ENCODE measurements at places on chromosomes 5 and 9. TPM values are rescaled to one million over a fixed set of nuclear protein-coding genes. Genes with fewer than 3 reads are reported as not detected.

Gene SPEF2
- total RNA-seq = 1.8 TPM

Gene F2RL1
- 12.6 TPM for total RNA-seq

Gene ARHGEF39
- 1.5 TPM for total RNA-seq

Gene CCL27
- total RNA-seq = not detected

Gene KCNN2
- not detected for total RNA-seq

Gene DAPK1
- total RNA-seq = 16.5 TPM

Gene SLC6A19
- total RNA-seq = not detected

Gene SV2C
- not detected for total RNA-seq

Gene KIF24
- 0.70 TPM for total RNA-seq

Gene GOLGA1
- total RNA-seq = 7.5 TPM

Gene ST8SIA4
- 0.85 TPM for total RNA-seq

Gene IFNA17
- not detected for total RNA-seq

Gene CKMT2
- not detected for total RNA-seq

Gene NUDT2
- 20.9 TPM for total RNA-seq

Gene ARSI
- total RNA-seq = 7.2 TPM

Gene RNF145
- 31.0 TPM for total RNA-seq

Gene CHSY3
- 12.7 TPM for total RNA-seq

Gene IFNB1
- not detected for total RNA-seq

Gene SLC36A3
- total RNA-seq = not detected

Gene RARS1
- 99.0 TPM for total RNA-seq

Gene DCAF10
- 9.6 TPM for total RNA-seq

Gene PCA3
- total RNA-seq = not detected

Gene TAS2R1
- not detected for total RNA-seq

Gene PCDHB9
- total RNA-seq = 0.43 TPM

Gene ADAMTSL1
- total RNA-seq = 37.4 TPM

Gene CSNK1A1
- 284 TPM for total RNA-seq

Gene DAB2IP
- 32.5 TPM for total RNA-seq

Gene UBE2D2
- 80.3 TPM for total RNA-seq

Gene CCDC152
- 1.3 TPM for total RNA-seq

Gene CATSPER3
- total RNA-seq = not detected

Gene IL9
- not detected for total RNA-seq

Gene PRSS3
- total RNA-seq = 14.4 TPM

Gene SLC6A18
- total RNA-seq = not detected

Gene PRDM9
- total RNA-seq = not detected

Gene C9orf50
- total RNA-seq = not detected

Gene PCDHB15
- under 0.01 TPM for total RNA-seq

Measured in pericardium fibroblast (primary cell).